ENCODE measurements at places on chromosomes 6 and 20.

- no peak for DNase-seq
These were observed 10.9 kb upstream of the LPIN3 start for GRCh38 chr20:41329435-41330342.

- DNase-seq: no peak
These were observed 104.9 kb upstream of the NXT1 start for GRCh38 chr20:23245553-23246181.

DNA sequence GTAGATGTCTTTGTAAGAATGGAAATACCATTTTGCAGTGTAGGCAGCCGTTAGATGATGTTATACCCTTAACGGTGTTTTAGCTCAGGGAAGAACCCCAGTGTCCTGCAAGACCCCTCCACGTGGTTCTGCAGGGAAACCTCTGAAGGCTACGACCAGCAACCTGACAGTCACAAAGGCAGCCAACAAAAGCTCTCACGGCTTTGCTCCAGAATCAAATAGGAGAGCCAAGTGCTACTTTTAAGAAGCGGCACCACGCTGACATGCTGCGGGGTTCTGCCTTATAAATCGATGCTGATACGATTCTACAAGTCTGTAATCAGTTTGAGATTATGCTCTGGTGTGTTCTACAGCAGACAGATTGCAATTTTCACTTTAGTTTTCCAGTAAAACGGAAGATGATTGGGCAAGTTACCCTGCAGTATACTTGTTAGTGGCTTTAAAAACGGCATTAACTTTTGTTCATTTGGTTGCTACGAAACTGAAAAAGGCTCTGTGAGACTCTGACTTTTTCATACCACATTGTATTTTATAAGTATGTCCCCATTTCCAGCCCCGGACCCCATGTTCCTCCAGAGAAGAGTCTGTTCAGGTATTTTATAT lies 312.9 kb downstream of the SAMD5 start:
- no peak for DNase-seq

GRCh38 chr6:113353392-113353791 lies 503.8 kb upstream of the MARCKS start:
- DNase-seq: no peak

- DNase-seq: no peak
These were observed 3.3 kb upstream of the ULBP1 start for GRCh38 chr6:149960488-149960887.

DNA sequence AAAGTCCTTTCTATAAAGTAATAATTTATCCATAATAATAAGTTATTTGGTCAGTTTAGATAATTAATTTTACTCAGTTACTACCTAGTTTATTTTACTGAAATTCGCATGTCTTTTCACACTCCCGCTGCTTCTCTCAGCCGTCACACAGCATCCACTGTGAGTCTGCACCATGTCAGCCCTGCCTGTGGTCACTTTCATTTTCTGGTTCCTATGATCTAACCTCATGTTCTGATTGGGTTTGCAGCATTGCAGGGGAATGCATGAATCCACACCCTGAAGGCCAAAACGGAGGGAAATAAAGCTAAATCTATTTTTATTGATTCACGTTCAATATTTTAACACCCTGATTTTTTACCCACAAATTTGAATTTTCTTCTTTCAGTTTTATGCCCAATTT lies 47.4 kb downstream of the PDE10A start:
- no peak for DNase-seq

GRCh38 chr20:50645253-50646068 lies 45.9 kb downstream of the RIPOR3 start:
- peak; percentile 99 for DNase-seq

Data from iPS DF 19.7 (cell line).